DMS 273 treated with DMSO at 0.1 percent for 48 hours (cell line): ENCODE measurements at places on chromosomes 6 and 20.

GRCh38 chr6:56863366-56863765 is 91.5 kb upstream of the BEND6 start:
- no peak for DNase-seq

DNA sequence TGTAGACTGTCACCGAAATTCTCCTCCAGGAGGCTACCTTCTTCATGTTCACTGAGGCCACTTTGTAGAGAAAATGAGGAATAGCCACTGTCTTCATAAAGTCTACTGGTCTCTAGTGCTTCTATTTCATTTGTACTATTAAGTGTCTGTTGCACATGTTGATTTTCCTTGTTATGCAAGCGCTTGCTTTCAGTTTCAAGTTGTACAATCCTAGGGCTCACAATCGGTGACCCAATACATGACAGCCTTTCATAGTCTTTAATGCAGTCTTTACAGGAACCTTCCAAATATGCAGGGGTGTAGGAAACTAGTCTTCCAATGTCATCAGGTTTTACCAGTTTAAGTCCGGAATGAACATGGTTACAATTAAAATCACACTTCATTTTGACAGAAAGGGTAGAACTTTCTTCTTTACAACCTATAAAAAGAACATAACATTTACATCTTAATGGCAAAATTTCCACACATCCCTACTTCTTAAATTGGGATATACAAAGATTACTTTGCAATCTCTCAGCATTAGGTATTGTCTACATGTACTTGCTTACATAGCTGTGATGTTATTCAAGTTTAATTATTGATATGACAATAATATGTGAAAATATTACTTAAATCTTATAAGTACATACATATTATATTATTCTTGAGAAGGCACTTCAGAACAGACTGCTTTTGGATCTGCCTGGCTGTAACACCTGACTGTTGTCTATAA is 7.5 kb downstream of the FBXO5 start:
- DNase-seq, result no peak

- DNase-seq, result no peak
Observed at GRCh38 chr6:148720897-148721296, 25.9 kb upstream of the UST start.

- no peak for DNase-seq
Observed at GRCh38 chr6:159151266-159151855, 17.8 kb upstream of the FNDC1 start.

DNA sequence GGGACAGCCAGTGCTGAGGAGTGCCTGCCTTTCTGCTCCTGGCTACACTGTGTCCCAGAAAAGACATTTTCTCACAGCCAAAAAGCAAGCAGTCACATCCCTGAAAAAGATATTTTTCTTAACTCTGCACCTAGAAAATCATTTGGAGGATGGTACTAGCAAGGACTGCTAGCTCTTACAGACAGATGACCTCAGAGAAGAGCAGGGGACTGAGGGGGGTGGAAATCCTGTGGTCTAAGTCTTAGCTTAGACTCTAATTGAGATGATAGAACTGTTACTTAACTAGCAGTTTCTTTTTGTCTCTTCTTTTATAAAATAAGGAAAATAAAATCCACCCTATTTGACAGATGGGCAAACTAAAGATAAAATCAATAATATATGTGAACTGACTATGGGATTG is 152.8 kb downstream of the TMEM200A start:
- no peak for DNase-seq

DNA sequence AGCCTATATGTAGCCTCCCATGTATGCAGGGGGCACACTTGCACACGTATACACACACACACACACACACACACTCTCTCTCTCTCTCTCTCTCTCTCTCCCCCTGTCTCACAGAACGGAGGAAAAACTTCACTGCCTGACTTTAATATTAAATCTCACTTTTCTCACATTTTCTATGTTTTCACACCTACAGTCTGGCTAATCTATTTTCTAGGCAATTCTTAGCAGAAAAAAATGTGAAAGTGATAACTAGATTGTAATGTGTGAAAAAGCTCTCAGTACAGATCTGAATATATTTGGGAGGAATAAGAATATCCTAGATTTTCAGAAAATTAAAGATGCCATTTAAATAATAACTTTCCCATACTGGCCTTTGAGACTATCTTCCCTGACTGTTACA is 120.9 kb downstream of the MCHR2 start:
- DNase-seq, result no peak

GRCh38 chr20:57414867-57415592 is 23.8 kb downstream of the RBM38 start:
- no peak for DNase-seq

DNA sequence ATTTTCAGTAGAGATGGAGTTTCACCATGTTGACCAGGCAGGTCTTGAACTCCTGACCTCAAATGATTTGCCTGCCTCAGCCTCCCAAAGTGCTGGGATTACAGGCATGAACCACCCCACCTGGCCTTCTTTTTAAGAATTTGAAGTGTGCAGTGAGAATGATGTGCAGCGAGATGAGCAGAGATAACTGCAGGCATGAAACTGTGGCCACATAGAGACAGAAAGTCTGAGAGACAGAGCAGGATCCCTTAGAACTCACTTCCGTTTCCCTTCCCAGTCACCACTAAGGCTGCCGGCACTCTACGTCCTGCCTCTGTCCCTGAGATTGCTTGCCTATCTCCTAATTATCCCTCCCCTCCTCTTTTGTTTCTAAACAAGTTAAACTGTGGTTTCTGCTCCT is 27.2 kb downstream of the IL22RA2 start:
- DNase-seq, result no peak
